Cortex of kidney (tissue), 1 donor: ENCODE measurements at places on chromosomes 1 and 21.

DNA sequence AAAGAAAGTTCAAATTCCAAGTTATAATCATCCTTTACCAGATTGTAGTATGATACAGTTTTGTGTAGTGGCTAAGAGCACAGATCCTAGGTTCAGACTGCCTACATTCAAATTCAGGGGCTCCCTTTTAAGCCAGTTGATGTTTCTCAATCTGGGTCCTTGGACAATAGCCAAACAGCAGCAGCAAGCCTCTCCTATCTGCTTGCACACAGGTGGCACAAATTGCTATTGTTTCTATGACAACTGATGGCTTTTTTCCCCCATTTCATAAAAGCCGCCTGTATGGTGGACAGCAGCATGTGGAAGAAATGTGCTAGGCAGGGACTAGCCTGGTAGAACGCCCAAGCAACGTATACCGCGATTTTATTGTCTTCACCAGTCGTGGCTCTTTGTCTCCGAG is 76.5 kb downstream of the S1PR1 start:
- no peak for DNase-seq

GRCh38 chr1:233240829-233241682 is 54.5 kb downstream of the PCNX2 start:
- no peak for DNase-seq

DNA sequence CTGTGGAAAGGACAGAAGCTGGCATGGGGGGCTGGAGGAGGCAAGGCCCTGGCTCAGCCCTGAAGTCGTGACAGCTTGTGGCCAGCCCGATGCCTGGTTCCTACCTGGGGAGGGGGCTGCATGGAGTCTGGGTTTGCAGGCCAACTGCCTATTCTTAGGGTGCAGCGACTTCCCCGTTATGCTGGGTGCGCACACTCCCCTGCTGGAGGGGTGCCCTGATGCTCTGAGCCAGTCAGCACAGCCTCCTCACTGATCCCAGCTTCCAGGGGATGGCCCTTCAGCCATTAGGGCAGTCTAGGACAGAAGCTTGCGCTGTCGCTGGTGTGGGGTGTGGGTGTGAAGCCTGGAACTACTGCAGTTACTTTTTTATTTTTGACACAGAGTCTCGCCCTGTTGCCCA is 30.0 kb upstream of the SLC19A1 start:
- no peak for DNase-seq

GRCh38 chr1:53541263-53541625 is 82.0 kb downstream of the DMRTB1 start:
- no peak for DNase-seq

DNA sequence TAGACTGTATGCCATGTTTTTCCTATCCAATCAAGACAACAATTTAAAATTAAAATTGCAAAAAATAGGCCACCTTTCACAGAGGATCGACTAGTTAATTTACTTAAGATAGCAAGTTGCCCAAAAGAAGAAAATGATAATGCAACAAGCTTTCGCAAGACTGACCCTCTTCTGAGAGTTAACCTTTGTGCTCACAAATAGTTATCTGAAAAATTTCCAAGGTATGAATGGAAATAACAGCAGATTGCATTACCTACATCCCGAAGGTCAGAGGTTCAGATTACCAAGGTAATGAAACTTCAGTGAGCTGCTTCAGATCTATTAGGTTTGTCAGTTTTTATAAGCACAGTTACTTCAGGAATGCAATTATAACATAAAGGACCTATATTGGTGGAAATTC is 298.0 kb downstream of the KCTD3 start:
- DNase-seq: no peak

GRCh38 chr1:248852481-248853405 is 6.1 kb downstream of the ZNF692 start:
- DNase-seq: no peak

- DNase-seq: no peak
Measured at GRCh38 chr1:93699503-93700168, 18.0 kb upstream of the BCAR3 start.

GRCh38 chr1:27589841-27590426 is 14.0 kb downstream of the AHDC1 start:
- no peak for DNase-seq

DNA sequence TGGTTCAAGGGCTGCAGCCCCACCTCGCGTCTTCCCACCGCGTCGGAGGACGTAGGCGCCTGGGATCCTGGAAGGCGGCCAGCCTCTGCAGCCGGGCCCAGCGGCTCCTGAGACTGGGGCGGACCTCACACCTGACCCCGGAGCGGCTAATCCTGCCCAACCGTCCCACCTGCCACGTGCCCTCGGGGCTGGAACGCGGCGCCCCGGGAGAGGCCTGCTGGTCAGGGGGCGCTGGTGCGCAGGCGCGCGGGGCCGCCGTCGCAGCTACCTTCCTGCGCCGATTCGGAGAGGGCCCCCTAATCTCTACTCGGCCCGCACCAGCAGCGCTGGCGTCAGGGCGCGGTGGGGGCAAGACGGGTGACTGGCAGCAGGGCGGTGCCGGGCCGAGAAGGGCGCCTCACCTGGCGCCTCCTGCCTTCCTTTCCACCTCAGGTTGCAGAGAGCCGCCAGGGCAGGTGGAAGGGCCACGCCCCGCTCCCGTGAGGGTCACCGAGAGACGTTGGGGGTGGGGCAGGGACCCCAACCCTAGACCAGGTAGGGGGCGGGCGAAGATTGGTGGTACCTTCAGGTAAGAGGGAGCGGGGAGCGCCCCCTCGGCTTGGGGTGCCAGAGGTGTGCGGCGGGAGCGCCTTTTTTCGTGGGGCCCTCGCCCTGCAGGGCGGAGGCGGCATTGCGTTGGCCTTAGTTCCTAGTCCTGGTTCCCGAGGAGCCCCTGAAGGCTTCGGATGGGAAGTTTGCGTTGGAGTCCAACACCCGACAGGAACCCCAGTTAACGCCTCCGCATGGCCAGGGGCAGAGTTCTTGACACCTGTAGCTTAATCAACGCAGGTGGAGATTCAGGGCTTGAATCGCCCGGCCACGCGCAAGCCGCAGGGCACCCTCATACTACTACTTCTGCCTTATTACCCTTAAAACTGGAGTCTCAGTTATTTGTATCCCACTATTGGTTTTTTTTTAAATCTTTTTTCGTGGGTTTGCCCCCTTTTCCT is at the start of gene TDRD5:
Gene TDRD5, plus strand, starts transcription at position 241 of the 989 bp plus-strand sequence. CDS start 784 bp downstream, outside the sequence.
- DNase-seq: no peak

DNA sequence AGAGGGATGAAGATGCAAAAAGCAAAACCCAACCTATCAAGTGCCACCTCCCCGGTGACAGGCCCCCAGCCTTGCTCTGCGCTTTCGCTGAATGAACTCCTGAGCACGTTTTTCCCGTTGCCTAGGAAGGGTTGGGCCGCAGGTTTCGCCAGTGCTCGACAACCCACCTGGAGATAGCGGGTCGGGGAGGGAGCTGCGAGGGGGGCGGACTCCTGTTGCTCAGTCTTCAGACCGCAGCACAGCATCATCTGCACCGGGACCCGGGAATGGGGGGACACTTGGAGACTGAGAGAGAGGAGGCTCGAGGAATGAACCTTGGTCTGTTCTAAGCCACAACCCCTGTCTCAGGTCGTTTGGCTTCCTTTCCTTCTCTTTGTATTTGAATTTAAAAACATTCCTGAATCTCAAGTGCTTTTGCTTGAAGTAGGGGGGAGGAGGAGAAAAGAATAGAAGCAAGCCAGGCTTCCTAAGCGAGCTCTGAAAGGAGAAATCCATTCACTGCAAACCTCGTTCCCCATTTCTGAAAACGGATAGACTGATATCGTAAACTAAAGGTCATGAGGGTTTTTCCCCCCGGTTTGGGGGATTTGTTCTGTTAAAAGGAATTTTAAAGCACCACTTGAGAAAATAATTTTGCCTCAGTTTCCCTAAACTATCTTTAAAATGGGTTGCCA is 1.2 kb downstream of the AK5 start:
- DNase-seq: no peak

DNA sequence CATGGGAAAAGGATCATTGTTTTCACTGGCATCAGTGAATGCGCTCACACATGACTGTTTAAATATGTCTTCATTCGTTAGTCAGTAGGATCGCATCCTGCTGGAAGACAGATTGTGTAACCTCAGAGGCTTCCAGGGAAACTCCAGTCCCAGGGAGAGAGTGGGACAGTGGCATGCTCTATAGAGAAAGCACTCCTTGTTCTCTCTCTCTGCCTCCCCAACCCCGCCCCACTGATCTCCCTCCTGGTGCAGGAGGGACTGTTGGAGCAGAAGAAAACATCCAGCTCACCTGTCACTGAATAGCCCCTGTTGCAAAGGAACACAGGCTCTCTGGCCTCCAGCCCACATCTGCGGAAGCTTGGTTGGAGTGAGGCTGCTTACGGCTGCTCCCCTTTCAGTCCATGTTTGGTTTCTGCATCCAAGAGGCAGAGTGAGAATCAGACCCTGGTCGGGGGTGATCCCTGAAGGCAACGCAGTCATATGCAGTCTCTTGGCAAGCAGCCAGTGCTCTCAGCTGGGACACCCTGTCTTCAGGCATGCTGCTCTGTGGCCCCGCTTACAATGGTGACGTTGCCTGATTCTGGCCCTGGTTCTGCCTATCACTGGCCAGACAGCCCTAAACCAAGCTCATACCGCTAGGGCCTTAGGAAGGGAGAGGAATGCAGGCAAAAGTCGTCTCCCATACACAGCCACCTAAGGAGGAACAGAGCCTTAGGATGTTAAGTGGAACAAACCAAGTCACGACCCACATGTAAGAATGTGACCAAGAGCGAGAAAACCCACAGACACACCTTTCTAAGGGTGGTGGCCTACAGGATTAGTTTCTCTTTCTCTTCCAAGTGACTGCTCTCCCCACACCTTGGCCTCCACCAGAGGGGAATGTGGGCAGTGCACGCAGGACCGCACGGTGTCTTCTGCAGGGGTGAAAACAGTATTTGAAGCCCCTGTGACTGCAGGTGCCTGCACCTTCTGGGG is 39.7 kb downstream of the BACE2 start:
- DNase-seq: no peak

- DNase-seq: no peak
Measured at GRCh38 chr21:46159841-46160656, 4.7 kb upstream of the FTCD start.

DNA sequence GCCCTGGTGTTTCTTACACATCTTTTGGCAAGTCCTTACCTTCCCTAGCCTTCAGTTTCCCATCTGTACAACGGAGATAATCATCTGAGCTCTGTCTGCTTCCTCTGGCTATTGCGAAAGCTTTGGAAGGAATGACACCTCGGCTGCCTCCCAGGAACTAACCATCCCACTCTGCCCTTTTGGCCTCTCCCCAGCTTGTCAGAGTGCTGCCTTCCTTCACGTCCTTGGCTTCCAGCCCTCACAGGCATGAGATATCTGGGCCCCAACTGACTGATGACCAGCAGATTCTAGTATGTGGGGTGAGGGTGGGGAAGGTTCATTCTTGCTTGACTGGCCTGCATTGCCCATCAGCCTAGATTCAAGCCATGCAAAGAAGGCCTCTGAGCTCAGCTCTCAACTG is 253.1 kb upstream of the FGGY start:
- no peak for DNase-seq

- no peak for DNase-seq
Measured at GRCh38 chr21:29546071-29546470, 247.3 kb downstream of the BACH1 start.

- no peak for DNase-seq
Measured at GRCh38 chr1:212702672-212703071, 3.0 kb upstream of the BATF3 start.

DNA sequence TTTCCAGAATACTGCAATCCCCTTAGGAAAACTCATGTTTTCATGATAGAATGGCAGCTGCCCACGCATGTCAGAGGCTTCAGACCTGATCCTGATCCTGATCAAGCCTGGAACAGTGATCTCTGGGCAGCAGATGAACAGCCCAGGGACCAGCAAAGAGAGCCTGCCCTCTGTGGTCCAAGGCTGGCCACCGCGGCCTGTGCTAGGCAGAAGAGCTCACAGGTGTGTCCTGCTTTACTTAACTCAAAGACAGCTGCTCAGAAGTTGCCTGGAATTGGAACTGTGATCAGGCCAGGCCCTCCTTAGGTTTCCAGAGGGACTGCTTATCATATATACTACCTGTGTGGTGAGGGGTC is 21.2 kb upstream of the BCAR3 start:
- DNase-seq: no peak

DNA sequence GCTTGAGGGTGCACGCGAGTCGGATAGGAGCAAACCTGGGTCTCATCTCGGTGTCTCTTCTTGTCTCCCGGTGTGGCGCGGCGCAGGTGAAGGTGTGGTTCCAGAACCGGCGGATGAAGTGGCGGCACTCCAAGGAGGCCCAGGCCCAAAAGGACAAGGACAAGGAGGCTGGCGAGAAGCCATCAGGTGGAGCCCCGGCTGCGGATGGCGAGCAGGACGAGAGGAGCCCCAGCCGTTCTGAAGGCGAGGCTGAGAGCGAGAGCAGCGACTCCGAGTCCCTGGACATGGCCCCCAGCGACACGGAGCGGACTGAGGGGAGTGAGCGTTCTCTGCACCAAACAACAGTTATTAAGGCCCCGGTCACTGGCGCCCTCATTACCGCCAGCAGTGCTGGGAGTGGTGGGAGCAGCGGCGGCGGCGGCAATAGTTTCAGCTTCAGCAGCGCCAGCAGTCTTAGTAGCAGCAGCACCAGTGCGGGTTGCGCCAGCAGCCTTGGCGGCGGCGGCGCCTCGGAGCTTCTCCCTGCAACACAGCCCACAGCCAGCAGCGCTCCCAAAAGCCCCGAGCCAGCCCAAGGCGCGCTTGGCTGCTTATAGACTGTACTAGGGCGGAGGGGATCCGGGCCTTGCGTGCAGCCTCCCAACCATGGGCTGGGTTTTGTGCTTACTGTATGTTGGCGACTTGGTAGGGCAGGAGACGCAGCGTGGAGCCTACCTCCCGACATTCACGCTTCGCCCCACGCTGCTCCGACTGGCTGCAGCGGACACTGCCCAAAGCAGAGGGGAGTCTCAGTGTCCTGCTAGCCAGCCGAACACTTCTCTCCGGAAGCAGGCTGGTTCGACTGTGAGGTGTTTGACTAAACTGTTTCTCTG is 5.1 kb downstream of the HLX start:
- no peak for DNase-seq

GRCh38 chr21:33080376-33080775 is 10.4 kb downstream of the OLIG1 start:
- DNase-seq: no peak

DNA sequence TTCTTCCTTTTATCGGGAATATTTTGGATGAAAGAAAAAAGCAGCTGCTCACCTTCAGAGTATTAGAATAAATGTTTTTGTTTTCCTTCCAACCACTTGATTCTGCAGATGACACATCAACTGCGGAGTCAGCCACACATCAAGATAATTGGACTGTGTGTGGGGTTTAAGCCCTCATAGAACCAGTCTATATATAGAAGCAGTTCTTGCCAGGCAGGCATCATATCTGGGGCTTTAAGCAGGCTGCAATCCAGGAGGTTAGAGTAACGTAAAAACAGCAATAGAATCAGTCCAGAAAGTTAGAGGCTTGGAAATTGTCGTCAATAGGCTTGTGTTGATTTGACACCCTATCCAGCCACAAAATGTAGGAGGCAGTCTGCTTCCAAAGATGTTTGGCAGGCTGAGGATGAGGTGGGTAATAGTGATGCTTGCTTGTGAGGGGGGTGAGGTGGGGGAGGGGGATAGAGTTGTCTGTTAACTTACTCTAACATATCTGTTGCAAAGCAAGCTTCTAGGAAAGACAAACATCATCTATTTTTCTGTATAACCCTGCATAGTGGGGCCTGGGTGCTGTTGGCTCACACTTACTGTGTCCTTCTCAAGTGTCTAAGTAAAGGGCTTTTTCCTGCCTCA is 64.8 kb downstream of the PEX14 start:
- DNase-seq: no peak

- DNase-seq: no peak
Measured at GRCh38 chr1:152777510-152778137, 2.7 kb downstream of the LCE1F start.
